ENCODE measurements at places on chromosomes 1 and 21.

- no peak for DNase-seq
Measured at GRCh38 chr21:36974851-36975192, 8.4 kb upstream of the HLCS start.

DNA sequence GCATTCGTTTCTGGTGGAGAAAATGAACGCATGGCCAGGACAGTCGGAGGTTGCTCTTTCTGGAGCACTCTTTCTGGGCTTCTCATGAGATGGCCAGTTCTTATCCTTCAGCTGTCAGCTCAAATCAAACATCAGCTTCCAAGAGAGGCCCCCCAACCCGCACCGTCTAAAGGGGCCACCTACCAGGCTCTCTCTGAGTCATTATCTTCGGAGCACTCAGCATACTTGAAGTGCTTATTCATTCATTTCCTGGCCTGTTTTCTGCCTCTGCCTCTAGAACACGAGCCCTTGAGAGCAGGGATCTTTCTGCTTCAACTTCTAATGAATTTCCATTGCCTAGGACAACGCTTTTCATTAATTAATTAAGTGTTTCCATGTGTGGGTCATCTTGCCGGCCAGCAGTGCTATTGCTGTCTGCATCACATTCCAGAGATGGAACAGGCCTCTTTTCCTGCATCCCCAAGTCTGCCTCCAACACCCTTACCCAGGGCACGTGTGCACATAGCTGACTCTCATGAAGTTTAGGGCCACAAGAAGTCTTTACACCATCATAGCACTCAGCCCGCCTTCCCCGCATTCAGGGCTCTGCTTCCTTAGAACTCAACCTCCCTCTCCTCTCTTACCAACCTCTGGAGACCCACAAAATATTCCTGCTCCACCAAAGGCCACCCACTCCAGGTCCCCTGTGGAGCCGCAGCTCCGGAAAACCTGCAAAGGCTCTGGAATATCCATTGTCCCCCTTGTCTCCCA is 52.1 kb upstream of the LAPTM5 start:
- no peak for DNase-seq

DNA sequence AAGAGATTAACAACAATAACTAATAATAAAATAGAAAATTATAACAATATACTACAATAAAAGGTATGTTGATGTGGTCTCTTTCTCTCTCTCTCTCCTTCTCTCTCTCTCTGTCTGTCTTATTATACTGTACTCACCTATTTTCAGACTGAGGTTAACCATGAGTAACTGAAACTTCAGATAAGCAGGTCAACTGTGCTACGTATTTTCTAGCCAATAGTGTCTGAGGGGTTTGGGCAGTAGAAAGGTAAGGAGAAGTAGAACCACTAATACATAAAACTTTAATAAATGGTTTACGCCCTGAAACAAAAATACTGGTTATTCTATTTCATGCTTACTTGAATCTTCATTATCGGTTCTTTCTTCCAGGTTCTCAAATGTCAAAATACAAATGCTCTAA is 71.0 kb upstream of the LRRC53 start:
- no peak for DNase-seq

DNA sequence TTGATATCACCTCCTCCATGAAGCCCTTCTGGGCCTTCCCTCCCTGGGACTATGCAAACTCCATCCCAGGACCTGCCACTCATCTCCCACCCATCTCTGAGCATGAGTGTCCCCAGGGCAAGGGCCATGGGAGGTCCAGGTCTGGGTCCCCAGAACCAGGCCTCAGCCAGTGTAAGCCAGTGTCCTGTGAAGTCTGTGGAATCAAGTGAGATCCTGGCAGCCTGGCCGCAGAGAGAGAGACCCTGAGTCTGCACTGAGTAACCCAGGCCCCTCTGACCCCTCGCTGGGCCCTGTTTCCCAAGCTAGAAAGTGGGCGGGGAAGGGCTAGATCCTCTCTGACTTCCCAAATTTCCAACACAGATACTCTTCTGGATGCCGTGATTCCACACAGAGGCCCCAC is 132.7 kb downstream of the DMRTB1 start:
- no peak for DNase-seq

GRCh38 chr21:44836349-44836665 is 18.4 kb upstream of the SUMO3 start:
- no peak for DNase-seq

DNA sequence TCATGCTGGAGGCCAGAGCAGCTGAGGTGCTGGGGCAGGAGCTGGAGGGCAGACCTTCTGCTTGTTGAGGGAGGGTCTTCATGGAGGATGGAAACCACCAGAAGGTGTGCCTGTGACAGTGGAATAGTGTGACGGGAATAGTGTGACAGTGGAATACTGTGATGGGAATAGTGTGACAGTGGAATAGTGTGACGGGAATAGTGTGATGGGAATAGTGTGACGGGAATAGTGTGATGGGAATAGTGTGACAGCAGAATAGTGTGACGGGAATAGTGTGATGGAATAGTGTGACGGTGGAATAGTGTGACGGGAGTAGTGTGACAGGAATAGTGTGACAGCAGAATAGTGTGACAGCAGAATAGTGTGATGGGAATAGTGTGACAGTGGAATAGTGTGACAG is 325.1 kb downstream of the HHAT start:
- DNase-seq: no peak

GRCh38 chr1:241848686-241849344 is 811 bp downstream of the EXO1 start:
- no peak for DNase-seq

Measured in NCI-H1694 treated with DMSO at 0.1 percent for 48 hours (cell line).